ENCODE measurements at places on chromosomes 7 and 10. TPM values are rescaled to one million over a fixed set of nuclear protein-coding genes. Genes with fewer than 3 reads are reported as not detected.

The HACD1 gene
- 25.8 TPM for total RNA-seq

The SVIL gene
- total RNA-seq = 67.4 TPM

The RADIL gene
- total RNA-seq = 0.46 TPM

The XRCC2 gene
- 6.7 TPM for total RNA-seq

The GIMAP7 gene
- total RNA-seq = 72.0 TPM

Measured in pulmonary artery endothelial cell (primary cell).